ENCODE measurements at places on chromosomes 4 and X.

DNA sequence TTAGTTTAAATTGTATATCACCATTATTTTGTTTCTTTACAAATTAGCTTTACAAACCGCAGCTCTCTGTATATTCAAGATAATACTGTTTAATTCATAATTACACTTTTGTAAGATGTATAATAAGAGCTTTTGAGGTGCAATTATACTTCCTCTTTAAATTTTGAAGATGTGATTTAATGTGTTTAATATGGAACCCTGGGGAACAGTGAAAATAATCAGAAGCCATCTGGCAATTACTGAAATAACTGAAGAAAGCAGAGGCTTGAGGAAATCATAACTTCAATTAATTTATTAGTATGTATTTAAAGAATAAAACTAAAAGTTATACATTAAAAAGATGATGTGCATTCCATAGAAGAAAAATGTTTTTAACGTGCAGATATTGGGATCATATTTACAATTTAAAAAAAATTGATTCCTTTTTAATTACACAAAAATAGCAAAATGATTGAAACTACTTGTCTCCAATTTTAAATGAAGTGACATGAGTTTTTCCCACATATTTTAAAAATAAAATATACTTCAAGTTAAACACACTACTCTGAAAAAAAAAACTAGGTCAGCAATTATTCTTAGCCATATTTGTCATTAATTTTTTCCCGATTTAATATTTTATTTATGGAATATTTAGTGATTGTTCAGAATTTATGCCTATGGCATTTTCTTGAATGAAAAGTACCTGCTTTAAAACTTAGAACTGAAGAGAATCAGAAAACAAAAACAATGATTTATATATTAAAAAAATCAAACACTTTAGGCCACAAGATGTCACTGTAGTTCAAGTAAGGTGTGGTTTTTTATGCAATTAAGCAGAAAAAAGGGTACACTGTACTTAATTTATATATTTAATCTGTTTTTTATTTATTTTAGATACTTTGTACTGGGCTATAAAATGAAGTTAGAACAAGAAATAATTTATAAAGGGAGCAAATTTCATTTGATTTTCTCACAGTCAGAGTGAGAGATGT is 942.7 kb upstream of the NDST4 start:
- DNase-seq, result peak; percentile 32

GRCh38 chrX:6505960-6506359 is 29.0 kb downstream of the VCX3A start:
- no peak for DNase-seq

GRCh38 chrX:80667967-80668366 is 141.7 kb downstream of the BRWD3 start:
- no peak for DNase-seq

DNA sequence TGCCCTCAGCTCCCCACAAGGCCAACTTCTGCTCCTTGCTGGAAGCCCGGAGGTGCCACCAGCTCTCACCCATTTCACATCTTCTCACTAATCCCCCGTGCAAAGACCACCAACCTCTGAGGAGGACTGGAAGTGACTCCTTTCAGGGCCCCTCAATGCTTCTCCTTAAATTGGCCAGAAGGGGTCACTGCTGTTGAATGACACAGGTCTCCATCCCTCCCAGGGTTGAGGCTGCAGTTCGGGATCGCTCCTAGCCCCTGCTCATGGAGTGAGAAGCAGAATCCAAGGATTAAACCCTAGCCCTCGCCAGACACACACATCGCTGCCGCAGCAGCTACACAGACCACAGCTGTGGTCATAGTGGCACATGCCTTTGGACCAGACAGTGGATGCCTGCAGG is 279.5 kb upstream of the TAPT1 start:
- DNase-seq, result no peak

DNA sequence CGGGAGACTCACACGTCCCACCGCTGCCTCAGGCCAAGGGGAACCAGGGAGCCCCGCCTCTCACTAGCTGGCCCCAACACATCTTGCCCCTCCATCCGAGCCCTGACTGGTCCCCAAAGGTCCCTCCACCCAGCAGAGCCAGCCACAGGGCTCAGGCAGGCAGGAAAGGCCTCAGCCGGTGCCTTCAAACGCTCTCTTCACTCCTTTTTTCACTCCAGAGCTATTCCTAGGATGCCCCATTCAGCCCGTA is 1.5 kb upstream of the ARHGAP4 start:
- peak; percentile 55 for DNase-seq

GRCh38 chr4:31051151-31051550 is 331.0 kb downstream of the PCDH7 start:
- DNase-seq, result no peak

DNA sequence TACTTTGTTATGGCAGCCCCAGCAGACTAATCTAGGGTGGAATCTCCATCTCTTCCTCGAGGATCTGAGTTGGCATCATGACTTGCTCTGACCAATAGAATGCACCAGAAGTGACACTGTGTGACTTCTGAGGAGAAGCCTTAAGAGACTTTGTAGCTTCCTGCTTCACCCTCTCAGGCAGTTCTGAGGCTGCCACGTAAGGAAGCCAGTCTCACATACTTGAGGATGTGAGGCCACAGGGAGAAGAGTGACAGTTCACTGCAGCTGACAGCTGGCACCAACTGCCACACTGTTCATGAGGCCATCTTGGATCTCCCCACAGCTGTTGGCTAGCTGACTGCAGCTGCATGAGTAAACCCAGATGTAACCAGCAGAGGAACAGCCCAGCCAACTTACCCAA is 29.3 kb upstream of the BCOR start:
- DNase-seq, result no peak
